Stimulated activated naive CD8-positive, alpha-beta T cell treated with anti-CD3 and anti-CD28 coated beads, Interleukin-15, Interleukin-2, amounts not matched to agents 100 U/mL and 50 U/mL, for 24 hours (primary cell): ENCODE measurements at places on chromosomes 16 and 17.

GRCh38 chr17:80676096-80676466 lies 131.4 kb downstream of the RPTOR start:
- DNase-seq = no peak

DNA sequence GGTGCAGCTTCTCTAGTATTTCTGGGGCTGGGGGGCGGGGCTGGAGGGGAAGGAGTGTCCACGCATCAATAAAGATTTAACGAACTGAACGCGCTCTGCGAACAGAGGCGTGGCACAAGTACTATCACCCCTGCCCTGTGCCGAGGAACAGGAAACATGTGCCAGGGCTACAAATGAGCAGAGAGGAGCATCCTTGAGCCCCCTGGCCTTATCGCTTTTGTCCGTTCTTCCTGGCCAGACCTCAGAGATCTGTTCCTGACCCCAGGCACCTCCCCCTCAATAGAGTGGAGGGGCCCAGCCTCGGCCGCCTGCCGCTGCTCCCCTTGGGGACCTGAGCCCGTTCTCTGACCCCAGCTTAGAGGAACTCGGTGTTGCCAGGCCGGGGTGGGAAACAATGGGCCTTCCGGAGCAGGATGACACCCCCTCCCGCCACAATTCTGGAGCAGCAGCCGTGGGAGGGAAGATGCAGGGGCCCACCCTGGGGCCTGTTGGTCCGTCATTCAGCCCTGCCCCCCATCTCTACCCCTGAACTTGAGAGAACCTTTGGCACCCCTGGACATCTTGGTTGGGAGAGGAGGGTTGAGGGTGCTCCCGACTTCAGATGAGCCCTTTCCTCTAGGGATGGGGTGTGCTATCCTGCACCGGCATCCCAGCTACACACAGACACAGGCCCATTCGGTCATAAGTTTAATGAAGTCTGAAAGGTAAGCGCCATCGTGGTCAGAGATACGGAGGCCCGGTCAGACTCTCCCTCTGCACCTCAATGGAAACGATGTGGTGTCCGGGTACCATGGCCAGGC lies 1.1 kb downstream of the NAA38 start:
- DNase-seq = no peak

DNA sequence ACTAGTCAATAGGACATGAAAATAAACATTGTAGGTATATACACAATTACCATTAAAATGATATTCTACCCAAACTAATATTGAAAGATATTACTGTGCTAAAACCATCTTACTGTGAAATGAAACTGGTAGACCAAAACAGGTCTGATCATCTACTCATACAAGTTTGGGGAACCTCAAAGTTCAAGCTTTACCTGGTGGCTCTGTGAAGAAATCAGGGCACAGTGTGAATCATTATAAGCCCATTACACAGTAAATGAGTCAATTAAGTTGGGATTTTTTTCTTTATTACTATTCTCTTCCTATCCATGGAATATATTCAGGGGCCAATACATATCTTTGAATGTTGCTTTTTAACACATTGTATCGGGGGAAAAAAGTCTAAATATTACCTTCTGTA lies 57.1 kb downstream of the HELZ start:
- no peak for DNase-seq

DNA sequence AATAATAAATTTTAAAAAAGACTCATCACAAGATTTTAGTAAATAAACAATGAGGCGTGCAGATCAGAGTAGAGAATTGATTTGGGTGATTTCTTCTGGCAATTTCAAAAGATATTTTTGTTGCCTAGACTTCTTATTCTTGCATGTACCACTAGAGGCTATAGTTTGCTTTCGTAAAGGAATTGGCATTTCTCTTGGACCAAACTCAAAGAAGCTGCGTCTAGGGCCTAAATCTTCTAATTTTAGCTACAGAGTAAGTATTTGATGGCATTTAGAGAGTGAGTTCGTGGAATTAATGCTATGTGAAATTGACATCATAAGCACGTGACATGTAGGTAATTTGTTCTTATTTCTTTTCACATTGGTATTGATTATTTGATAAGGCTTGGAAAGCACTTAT lies 24.4 kb upstream of the ABCC11 start:
- DNase-seq = no peak

- DNase-seq = no peak
Observed at GRCh38 chr17:65254166-65254565, 117.0 kb downstream of the RGS9 start.

GRCh38 chr16:83794860-83795554 lies 12.8 kb upstream of the HSBP1 start:
- DNase-seq = no peak

- DNase-seq = no peak
Observed at GRCh38 chr16:89563639-89564392, 3.3 kb downstream of the RPL13 start.
